ENCODE measurements at places on chromosomes 6 and 20.

DNA sequence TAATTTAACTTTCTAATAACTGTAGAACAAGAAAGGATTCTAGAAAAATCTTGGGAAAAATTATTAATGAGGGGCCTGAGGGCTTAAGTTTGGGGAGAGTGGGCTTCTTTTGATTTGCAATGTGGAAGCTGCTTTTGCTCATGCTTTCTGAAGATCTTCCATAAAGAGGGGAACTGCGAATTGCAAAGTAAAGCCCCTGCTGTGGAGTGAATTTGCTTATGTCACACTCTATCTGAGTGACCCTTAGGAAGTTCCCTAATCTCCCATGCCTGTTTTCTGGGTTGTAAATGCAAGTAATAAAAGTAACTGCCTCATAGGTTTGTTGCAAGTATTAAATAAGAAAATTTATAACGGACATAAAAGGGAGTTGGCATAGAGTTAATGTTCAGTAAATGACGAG is 301.2 kb downstream of the PLCB1 start:
- no peak for DNase-seq

DNA sequence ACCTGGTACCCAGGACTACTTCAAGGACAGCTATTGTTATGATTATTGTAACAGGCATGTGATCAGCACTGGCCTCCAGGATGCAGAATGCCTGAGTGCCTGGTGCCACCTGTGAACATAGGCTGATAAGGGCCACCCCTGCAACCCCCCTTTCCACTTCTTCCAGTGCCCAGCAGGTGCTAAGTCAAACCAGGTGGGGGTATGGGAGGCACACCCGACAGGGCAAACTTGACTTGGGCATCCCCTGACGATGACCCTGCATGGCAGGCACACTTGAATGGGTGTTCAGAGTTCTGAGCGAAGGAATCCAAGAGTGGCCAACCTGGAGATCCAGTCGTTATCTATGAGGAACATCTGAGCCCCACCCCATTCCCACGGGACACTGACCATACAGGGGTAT is 3.4 kb downstream of the ADA start:
- DNase-seq: no peak

DNA sequence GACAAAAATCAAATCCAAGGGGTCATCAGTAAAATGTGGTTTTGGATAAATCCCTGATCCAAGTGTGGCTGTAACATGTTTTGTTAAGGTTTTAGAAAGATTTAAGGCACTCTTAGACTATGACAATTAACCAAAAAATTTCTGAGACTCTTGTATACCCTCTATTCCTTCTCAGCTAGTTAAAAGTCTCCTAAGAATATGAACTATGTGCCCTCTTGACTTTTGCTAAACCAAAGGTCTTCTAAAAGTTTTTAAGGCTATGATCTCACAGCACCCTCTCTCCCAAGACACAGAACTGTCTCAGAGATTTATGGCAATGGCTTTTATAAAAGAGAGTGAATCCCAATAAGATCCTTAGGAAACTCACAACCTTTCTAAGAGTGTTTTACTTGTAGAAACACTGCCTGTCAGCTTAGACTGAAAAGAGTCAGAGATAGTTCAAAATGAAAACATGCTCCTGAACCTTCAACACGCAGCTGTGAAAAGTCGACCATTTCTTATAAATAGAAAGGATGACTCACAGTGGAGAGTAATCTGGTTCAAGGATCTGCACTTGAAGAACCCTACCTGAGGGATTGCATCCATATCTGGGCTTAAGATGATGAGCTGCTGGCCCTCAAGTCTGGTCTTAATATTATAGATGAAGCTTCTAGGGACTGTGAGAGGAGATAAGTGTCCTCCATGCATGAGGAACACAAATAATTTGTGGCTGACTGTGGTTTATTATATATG is 388.4 kb upstream of the GJE1 start:
- no peak for DNase-seq

- DNase-seq: no peak
These were observed 235.3 kb upstream of the ZFP64 start for GRCh38 chr20:52426856-52427255.

GRCh38 chr20:24851346-24852019 is 97.6 kb upstream of the CST7 start:
- DNase-seq: no peak

DNA sequence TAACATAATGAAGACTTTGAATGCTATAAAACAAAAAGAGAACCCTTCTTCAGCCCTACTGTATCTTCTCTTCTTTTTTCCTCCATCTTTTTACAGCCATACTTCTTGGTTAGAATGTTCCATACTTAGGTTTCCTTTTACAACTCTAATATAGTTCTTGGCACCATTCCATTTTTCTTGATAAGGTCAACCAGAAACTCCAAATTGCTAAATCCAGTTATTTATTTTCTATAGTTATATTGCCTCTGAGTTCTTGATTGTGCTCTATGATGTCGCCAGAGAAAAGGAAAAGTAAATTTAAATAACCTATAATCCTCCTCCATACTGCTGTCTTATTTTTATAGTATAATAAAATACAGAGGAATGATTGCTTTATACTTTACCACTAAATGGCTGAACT is 26.7 kb upstream of the COL10A1 start:
- DNase-seq: no peak

DNA sequence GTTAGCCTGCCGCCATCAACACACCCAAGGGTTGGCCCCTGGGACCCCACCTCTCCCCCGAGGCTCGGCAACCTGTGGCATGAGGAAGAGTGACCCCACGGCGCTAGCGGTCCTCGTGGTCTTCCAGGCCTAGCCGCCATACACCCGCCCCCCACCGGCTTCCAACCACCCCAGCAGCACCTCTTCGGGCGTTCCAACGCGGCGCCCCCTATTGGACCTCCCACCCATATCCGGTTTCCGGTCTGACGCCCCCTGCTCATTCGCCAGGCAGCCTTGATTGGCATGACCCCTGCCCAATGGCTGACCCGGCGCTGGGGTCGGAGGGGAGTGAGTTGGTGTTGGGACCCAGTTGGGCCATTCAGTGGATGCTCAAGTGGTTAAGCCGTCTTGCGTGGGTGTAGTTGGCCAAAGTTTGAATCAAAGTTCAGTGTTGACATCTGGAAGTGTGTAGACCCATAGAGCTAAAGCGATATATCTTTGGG is at the start of gene GNAS-AS1:
TSS of gene GNAS-AS1 (minus strand) at position 210 of the 482 bp plus-strand sequence.
- DNase-seq: peak; percentile 92

DNA sequence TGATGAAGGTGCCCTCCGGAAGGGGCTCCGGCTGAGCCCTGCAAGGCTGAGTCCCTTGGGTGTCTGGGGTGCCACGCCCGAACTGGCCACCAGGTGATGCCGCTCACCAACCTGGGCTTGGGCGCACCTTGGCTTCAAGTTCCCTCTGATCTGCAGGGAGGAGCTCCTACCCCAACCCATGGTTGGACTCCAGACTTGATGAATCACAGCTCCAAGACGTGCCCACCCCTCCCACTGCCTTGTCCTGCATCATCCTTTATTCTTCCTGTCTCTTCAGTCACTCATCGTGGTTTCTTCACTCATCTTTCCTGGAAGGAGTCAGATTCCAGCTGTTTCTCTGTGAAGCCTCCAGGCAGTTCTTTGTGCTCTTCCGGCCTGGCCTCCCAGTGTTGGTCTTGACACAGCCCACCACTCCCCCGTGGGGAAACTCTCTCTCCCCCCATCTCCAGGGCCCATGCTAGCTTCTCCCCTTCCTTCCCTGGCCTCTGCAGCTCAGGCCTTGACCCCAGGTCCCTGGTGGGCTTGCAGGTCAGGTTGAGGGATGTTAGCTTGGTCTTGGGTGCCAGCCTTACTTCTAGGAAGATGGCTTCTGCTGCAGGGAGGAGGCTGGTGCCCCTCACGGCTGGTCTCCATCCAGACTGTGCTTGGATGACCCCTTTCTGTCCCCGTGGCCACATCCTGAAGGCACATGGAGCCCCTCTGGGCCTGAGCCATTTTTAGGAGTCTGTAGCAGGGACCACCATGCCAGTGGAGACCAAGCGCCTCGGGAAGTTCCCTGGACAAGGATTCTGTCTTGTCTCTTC is 2.6 kb upstream of the ZBP1 start:
- DNase-seq: peak; percentile 47

DNA sequence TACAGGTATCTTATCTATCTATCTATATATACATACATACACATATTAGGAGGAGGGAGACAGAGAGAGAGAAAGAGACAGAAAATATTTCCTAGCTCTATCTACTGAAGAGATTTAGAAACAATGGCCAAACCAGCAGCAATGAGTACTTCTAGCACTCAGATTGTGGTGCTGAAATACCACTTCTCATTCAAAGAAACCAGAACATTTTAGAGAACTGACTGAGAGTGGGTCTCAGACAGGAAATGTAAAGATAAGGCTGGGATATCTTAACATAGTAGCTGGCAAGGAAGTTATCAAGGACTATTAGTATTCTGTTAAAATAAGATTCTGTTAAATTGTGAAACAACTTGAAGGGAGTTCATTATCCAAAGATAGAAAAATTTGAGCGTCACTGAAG is 57.0 kb downstream of the DNAAF9 start:
- no peak for DNase-seq

DNA sequence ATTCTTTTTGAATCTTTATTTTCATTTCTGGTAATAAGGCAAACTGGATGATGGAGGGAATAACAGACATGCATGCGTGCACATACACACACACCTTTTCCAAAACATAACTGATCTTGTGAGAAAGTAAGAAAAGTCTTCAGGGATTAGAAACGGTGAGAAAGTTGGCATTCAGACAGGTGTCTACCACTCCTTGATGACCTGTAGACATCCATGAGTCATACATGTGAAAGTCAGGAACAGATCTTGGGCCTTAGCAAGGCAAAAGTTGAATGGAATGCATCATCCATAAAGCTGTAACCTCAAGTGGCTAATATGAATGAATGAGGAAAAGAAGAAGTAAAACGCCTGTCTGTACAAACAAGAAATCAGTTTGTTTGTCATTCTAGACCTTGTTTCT is 97.3 kb downstream of the GRIK2 start:
- no peak for DNase-seq

GRCh38 chr6:167347226-167347625 is 22.3 kb downstream of the TTLL2 start:
- no peak for DNase-seq

DNA sequence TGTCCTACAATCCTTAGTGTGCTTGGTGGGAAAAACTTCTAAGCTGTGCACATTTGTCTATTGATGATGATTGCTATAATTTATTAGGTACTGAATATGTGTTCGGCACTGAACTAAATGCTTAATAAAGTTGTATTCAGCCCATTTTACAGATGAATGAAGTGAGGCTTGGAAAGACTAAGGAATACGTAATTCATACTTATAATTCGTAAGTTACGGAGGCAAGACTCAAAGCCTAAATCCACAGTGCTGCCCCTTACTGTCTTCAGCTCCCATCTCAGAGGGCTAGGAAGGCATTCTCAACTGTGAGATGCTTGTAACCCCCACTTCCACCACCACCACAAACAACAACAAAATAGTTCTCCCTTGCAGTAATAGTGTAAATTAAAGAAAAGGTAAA is 171.3 kb downstream of the HS3ST5 start:
- DNase-seq: no peak

GRCh38 chr6:127842562-127842961 is 58.3 kb downstream of the THEMIS start:
- no peak for DNase-seq

- DNase-seq: no peak
These were observed 183.8 kb upstream of the TCF21 start for GRCh38 chr6:133705066-133705465.

DNA sequence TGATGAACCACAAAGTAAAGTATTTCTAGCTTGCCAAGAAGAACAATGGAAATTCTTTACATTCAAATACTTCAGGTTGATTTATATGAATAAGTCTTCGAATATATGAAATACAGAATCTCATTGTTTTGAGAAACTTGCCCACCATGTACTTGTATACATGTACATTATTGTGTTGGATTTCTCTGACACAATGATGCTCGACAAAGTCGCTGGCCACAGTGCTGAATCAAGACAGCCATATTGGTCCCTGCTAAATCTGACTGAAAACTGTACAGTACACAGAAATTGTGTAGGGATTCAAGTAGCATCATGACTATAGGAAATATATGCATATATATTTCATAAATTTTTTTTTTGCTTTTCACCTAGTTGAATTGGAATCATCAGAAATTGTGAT is 13.1 kb upstream of the LIN28B start:
- peak; percentile 54 for DNase-seq

GRCh38 chr6:112735129-112735528 is 388.0 kb downstream of the RFPL4B start:
- DNase-seq: no peak

- no peak for DNase-seq
These were observed 1.2 kb downstream of the ISM1 start for GRCh38 chr20:13222319-13222716.

- DNase-seq: no peak
These were observed 227.6 kb downstream of the ALDH8A1 start for GRCh38 chr6:134722200-134722870.

GRCh38 chr6:73823832-73824231 is 127.8 kb downstream of the CD109 start:
- DNase-seq: no peak

DNA sequence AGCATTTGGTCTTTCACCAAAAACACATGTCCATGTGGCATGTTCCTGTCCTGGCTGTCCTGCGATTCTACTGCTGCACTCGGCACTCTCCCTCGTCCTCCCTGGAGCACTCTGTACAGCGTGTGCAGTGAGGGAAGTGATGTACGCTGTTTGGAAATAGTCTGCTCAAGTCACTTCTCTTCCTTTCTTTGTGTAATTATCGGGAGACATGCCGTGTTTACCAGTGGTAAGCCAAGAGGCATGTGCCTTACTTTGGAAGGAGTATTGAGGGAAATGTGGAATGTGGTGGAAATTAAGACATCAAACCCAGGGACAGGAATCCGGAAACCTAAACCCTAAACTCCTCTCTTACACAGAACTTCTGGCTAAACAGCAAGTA is 268.5 kb upstream of the FOXQ1 start:
- no peak for DNase-seq

- DNase-seq: no peak
These were observed 46.6 kb upstream of the SLC9A8 start for GRCh38 chr20:49765846-49766541.

DNA sequence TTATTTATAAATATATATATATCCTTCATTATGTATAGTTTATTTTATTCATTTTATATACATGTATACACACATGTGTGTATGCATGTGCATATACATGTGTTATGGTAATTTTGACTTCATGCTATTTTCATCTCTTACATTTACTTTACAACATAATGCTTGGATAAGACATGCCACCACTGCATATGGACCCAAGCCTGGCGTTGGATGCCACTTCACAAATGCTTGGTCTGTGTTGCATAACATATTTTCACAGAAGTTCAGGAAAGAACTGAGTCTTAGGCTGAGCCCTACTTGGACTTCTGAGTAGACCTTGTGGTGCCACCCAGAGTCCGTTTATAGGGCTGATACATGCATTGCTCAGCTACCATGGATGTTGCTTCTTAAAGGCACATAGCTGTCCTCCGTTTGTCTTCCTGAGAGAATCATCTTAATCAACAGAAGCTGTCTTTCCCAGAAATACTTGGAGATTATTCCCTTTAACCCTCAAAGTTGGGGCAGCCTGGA is 337.8 kb downstream of the BTBD3 start:
- no peak for DNase-seq

DNA sequence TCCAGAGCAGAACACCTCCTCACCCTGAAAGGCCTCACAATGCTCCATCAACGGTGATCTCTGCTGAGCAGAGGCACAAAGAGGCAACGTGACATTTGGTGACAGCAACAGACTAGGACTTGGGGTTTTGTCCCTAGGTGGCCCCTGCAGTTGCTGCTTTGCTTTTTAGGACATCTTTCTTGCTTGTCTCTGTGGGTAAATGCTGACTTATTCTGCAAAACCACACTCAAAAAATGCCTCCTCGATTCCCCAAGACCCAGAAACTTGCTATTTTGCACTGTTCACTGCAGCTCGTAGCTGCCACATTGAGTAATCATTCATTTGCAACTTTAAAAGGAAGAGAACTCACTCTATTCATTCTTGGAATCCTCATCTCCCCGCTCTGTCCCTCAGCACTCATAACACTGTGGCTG is 209.9 kb downstream of the LY86 start:
- DNase-seq: no peak
